Brain pericyte (primary cell): ENCODE measurements at places on chromosomes 1 and 21.

DNA sequence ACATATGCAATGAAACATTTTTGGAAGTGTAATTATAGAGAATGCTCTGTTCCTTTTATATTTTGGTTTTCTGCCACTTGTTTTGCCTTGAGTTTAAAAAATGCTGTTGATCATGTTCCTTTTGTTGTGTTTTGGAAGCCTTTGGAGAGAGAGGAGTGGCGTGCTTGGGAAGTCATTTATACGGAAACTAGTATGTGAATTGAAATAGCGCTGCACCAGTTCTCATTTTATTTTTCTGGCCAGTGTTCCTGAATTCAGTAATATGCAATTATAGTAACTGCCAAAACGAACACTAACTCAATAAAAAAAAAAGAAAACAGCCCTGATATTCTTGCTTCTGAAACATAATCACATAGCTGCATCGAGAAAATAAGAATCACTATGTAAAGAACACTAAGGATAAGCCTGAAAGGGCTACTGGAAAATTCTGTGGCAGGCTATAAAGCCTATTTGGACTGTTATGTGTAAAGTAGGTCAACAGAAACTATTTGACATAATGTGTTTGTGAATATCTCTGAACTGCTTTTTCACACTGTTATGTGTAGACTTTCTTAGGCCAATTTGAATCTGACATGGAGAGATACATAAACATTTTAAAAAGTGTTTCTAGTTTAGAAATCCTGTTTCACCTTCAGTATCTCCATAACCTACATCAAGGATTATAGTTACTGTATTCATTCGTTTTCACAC, 742.0 kb downstream of the KCNT2 start:
- no peak for DNase-seq

GRCh38 chr1:3828391-3828790, 28.6 kb downstream of the CEP104 start:
- DNase-seq, result no peak

- DNase-seq, result no peak
These were observed 33.6 kb upstream of the RNF187 start for GRCh38 chr1:228453614-228454013.

- no peak for DNase-seq
These were observed 526.0 kb upstream of the ADGRL4 start for GRCh38 chr1:79532555-79532954.

DNA sequence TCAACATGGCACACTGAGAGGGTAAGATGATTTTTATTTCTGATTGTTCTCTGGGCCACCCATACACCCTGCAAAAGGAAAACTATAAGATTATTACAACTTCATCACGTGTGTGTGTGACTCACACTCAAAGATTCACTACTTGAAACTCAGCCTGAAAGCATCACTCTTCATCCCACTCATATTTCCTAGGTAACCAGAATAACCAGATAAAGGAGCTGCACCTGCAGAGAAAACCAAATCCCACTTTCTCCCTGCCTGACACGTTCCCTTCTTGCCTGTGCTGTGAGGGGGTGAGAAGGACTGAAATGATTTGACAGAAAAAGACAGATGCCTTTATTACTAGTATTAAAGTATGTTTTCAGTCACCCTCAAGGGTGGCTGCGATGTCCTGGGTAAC, 131.6 kb downstream of the TGFBR3 start:
- DNase-seq, result no peak

GRCh38 chr1:226474443-226475141, 66.7 kb upstream of the PARP1 start:
- DNase-seq, result no peak

GRCh38 chr1:86247597-86248279, 91.2 kb upstream of the COL24A1 start:
- DNase-seq, result no peak

GRCh38 chr1:199404191-199404590, 623.3 kb upstream of the NR5A2 start:
- no peak for DNase-seq

DNA sequence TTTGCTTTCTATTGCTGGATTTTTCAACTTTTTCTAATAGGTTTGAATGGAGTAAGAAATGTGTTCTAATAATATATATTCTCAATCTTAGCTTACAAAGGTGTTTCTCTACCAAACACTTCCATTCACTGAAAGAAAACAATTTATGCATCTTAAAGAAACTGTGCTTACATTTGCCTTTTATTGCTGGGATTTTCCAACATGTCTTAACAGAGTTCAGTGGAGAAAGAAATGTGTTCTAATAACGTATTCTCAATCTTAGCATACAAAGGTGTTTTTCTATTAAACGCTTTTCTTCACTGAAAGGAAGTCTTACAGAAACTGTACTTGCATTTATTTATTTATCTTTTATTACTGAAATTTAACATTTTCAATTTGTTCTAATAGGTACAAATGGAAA, 5.6 kb downstream of the CD53 start:
- DNase-seq, result no peak

- no peak for DNase-seq
These were observed 9.4 kb downstream of the AKNAD1 start for GRCh38 chr1:108847494-108847893.

GRCh38 chr21:41653954-41654491, 112.8 kb downstream of the RIPK4 start:
- DNase-seq, result no peak

- no peak for DNase-seq
These were observed 15.3 kb downstream of the MFSD2A start for GRCh38 chr1:39970274-39970673.

GRCh38 chr1:54498383-54499096, 49.5 kb upstream of the ACOT11 start:
- no peak for DNase-seq
